ENCODE measurements at places on chromosomes 5 and 9.

GRCh38 chr9:85716031-85716877, 25.5 kb downstream of the AGTPBP1 start:
- DNase-seq, result no peak

DNA sequence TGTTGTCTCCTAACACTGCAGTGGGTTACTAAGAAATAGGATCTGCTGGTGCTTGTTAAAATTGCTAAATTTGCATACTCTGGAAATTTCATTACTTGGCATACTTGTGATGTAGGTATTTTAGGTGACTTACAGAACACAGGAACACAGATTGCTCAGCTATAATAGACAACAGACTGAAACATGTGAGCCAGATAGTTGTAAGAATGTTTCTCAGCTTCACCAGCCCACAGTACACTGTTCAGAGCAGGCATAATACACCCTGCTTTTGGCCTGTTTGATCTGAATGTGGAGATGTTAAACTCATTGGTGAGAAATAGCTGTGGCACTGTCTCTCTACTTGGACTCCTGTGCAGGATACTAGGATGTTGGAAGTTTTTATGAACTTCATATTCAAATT, 275.7 kb downstream of the CSNK1G3 start:
- no peak for DNase-seq

DNA sequence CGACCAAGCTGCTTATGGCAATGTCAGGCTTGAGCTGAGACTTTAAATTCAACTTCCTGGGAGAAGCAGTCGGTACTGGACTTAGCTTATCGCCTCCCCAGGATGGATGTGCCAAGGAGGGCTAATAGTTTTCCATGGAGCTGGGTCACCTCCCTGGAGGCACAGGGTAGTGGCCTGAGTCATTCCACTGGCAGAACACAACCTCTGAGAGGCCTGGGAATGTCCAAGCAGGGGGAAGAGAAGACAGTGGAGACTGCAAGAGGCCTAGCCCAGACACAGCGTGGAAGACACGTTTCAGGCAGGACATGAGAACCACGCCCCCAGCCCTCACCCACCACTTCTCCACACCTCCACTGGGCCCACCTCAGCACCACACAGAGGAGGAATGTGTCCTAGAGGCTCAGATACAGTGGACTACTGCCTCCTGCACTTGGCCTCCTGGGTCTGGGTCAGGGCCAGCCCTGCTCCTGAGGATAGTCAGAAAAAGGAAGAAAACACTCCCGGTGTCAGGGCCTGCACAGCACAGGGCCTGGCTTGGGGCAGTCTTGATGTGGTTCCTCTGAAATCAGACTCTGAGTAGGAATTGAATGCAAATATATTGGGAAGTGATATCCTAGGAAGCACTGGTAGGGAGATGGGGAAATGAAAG, 171.8 kb downstream of the FSTL4 start:
- DNase-seq, result no peak

- DNase-seq, result no peak
Measured at GRCh38 chr5:88792144-88792840, 90.7 kb downstream of the MEF2C start.

GRCh38 chr5:65198456-65199120, 283.1 kb downstream of the ADAMTS6 start:
- no peak for DNase-seq

- DNase-seq, result no peak
Measured at GRCh38 chr5:42991404-42992087, 48.6 kb downstream of the ANXA2R start.

DNA sequence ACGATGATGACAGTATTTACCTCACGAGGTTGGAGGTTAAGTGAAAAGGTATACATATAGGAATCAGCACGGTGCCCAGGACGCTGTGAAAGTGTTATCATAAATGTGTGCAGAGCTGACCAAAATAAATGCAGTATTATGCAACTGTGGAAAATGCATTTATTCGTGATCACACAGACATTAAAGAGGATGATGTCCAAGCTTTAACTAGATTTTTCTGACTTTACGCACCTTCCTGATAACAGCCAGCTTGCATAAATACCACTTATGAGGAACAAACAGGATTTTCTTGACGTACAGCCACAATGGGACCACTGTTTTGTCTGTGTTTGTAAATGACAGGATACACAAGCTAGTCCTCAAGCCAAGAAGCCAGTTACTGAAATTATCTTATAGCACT, 71.4 kb upstream of the ATP10B start:
- no peak for DNase-seq

DNA sequence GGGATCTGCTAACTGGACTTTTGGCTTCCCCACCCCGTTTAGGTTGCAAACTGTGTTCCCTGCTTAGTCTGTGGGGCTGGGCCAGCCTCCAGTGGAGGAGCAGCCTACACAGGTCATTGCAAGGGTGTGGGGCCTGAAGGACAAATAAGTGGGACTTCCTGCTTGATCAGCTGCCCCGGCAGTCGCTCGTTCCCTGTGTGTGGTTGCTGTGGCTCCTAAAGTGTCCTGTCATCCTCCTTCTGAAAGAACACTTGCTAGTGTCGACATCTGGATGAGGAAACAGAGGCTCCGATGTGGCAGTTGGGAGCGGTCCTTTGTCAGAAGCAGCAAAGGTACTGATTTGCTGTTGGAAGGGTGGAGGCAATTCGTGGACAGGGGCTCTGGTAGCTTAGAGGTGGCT, 88.9 kb upstream of the TBCA start:
- no peak for DNase-seq

GRCh38 chr5:126335886-126336285, 87.3 kb upstream of the GRAMD2B start:
- no peak for DNase-seq

DNA sequence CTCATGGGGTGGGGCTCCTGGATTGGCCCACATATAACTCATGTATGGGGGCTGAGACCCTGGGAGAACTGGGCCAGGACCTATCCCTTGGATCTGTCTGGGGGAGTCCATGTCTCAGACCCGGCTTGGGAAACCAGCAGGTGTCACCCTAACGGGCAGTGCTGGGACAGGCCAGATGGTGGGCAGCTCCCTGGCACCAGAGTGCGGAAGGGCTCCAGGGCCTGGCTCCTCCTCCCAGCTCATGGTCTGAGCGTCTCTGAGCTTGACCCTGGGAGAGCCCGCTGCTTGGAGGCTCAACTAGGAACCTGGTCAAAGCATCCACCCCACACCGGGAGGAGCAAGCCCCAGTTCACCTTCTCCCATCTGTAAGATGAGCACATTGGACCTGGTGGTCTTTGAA, 15.5 kb upstream of the NCS1 start:
- no peak for DNase-seq

- no peak for DNase-seq
Measured at GRCh38 chr9:131720330-131720729, 19.5 kb downstream of the RAPGEF1 start.

DNA sequence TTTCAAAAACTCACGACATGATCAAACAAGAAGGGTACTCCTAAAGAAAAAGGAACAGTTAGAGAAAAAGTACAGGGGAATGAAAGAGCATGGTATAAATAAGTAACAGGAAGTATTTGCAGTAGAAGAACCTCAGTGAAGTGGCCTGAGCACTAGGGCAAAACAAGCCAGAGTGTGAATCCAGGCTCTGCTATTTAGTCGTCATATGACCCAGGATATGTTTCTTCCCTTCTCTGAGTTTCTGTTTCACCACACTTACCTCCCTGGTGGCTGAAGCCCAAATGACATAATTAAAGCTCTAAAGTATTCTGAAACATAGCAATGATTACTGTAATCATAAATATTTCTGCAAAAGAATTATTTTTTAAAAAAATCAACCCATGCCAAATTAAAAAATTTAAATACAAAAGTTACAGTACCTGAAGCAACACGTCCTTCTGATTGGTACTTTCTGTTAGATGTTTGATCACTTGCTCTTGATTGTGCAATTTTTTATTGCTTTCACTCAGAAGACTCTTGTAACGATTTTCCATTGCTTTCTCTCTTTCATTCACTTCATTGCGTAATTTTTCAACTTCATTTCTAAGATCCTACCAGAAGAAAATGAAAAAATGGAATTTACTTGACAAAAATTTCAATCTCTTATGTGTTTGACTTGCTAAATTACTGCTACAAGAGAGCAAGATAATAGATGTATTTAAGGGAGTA, 88.9 kb downstream of the CDK5RAP2 start:
- DNase-seq, result no peak

- DNase-seq, result no peak
Measured at GRCh38 chr5:73182307-73182706, 9.3 kb downstream of the TMEM174 start.

- DNase-seq, result no peak
Measured at GRCh38 chr5:77773734-77774280, 2.3 kb downstream of the TBCA start.

DNA sequence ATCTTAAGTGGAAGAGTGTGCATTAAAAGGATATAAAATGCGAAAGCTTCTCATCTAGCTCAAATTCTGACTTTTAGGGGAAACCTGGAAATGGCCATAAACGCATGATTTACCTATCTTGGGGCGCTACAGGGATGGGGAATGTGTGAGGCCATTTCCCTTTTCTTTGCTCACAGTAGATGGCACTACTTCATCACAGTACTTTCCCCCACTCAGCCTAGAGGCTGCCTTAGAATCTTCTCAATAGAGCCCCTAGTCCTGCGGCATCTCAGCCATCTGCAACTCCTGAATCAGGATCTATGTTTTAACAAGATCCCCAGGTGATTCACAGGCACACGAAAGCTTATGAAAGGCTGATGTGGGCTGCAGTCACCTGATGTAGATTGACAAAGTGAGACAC, 110.8 kb downstream of the LHFPL2 start:
- no peak for DNase-seq

GRCh38 chr9:38526591-38526990, 93.8 kb downstream of the ANKRD18A start:
- no peak for DNase-seq

GRCh38 chr9:8158574-8158973, 359.0 kb upstream of the DMAC1 start:
- no peak for DNase-seq

- no peak for DNase-seq
Measured at GRCh38 chr9:15304632-15305031, 2.4 kb downstream of the TTC39B start.

DNA sequence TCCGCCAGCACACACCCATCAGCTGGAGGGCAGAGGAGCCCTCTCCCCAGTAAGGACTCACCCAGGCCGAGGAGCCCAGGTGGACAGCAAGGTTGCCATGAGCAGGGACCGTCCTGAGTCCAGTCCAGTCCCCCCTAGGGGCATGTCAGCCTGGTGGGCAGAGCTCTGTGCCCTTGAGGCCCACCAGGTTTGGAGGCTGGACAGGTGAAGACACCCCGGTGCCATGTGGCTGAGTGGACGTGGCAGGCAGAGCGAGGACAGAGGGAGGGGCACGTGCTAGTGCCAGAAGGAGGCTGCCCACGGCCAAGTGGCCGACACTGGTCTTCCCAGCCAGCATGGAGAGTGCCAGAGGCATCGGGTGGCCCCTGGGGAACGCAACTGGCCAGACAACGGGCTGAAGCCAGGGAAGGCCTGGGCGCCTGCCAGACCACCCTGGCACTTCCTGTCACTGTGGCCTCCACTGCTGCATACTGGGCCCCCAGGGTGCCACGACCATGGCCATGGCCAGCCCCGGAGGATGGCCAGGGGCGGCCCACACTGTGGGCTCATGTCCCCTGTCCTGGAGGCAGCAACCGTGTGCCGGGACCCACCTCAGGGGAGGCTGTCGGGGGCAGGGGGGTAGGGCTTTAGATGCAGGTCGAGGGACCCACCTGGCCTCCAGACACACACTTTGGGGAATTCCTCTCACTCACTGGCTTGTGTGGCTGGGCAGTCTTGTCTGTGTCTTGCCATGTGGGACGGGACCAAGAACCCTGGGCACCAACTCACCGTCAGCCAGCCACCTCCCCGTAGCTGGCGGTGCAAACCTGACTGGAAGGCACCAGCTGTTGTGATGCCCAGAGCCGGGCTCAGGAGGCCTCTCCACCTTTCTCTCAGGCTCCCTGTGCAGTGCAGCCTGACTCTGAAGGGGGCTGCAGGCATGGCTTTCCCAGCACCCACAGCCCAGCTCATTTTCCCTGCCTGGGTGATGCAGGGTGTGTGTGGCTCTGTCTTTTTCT, 42.3 kb upstream of the LPCAT1 start:
- DNase-seq, result no peak

- no peak for DNase-seq
Measured at GRCh38 chr5:148152781-148153180, 15.6 kb upstream of the SPINK14 start.

- peak; percentile 41 for DNase-seq
Measured at GRCh38 chr5:88732181-88732633, 150.8 kb downstream of the MEF2C start.

GRCh38 chr9:21385131-21385670, at the start of gene IFNA2:
Gene IFNA2 (minus strand): TSS chr9:21385398. CDS start chr9:21385329, 69 bp downstream.
- no peak for DNase-seq

GRCh38 chr5:128708841-128709240, 170.8 kb upstream of the FBN2 start:
- no peak for DNase-seq

- DNase-seq, result no peak
Measured at GRCh38 chr5:126982926-126983873, 47.2 kb downstream of the MARCHF3 start.

DNA sequence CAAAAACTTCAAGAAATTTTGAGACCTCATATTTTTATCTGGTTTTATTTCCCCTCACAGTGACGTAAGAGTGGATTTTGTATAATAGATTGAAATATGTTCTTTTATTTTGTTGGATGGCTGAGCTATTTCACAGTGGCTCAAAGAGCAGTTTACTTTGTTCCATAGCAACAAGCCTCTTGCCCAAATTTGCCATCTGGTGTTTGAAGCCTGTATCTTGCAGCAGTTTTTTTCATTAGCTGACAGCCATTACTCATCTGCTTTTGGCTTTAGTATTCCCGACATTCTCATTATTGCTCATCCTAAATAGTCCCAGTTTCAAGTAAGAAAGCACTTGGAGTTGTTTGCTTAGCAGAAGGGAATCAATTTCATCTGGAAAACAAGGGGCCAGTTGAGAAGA, 36.3 kb downstream of the GDA start:
- DNase-seq, result no peak

DNA sequence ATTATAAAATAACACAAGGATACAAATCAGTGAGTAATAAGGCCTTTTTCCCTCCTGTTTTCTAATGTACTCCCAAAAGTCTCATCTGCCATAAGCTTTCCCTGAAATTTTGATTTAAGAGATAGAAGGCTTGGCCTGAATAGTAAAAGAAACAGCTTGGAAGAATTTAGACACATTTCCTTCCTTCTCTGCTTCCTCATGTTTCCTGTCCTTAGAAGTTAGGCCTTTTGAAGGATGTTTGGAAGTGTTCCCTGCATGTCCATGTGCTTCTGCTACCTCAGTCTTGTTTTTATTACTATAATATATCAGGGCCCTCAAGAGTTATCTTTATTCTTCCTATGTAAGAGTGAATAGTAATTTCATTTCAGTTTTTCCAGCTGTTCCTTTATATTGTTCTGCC, 242.7 kb downstream of the DEPDC1B start:
- no peak for DNase-seq

DNA sequence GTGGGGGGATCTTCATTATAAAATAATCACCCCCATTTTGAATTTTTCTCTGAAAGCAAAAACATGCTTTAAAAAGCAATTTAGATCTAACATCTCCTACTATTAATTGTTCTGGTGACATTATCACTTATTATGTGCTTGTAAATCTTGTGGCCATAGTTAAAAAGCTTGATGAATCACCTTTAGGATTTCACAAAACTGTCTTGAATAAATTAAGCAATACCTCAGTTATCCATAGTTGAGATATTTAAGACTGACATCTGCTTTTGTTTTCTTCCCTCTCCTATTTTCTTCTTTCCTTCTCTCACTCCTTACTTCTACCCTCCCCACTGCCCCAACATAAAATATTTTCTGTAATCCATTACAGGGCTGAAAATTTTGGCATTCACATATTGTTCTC, 84.8 kb downstream of the SLC1A3 start:
- no peak for DNase-seq

GRCh38 chr5:56161439-56161823, 71.7 kb downstream of the ANKRD55 start:
- no peak for DNase-seq

GRCh38 chr5:32827981-32828380, 116.9 kb downstream of the NPR3 start:
- DNase-seq, result no peak

All from brain pericyte (primary cell).